T47D (cell line): ENCODE measurements at places on chromosomes 16 and 17.
A peak's percentile ranks its signal among the peaks of the same experiment; 100 is the strongest.

- no peak for DNase-seq
Measured at GRCh38 chr16:67989322-67990017, 9.2 kb upstream of the DPEP3 start.

GRCh38 chr16:12546918-12547607 lies 256.6 kb downstream of the CPPED1 start:
- no peak for DNase-seq

DNA sequence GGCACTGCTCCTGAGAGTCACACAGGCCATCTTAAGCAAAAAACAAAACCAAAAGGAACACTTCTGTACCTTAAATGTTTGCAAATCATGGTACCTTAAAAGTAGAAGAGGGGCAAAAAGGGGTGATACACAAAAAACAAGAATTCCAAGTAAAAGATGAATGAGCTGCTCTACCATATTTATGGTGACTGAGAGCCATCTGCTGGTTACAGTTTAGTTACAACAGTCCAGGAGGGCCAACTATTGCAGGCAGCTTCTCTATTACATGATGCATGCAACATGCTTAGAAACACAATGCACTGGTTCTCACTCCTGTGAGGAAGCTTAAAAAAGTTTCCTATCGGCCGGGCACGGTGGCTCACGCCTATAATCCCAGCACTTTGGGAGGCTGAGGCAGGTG lies 53.5 kb downstream of the STX8 start:
- DNase-seq: peak; percentile 31

DNA sequence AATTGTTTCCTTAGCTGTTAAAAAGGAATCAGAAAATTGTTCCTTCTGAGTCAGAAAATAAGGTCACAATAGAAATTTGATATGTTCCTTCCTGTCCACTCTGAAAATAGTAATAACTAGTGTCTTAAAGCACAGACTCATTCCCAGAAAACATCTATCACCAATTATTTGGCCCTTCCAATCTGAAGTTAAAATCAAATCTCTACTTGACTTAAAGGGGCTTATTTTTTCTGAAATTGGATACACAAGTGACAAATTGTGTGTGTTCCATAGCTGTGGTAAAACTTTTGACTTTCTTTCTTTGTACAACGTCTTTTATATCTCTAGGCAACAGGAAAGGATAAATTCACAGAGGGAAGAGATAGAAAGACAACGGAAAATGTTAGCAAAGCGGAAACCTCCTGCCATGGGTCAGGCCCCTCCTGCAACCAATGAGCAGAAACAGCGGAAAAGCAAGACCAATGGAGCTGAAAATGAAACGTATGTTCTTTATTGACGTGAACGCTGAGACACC lies 54.5 kb upstream of the MRC2 start:
- DNase-seq: no peak

DNA sequence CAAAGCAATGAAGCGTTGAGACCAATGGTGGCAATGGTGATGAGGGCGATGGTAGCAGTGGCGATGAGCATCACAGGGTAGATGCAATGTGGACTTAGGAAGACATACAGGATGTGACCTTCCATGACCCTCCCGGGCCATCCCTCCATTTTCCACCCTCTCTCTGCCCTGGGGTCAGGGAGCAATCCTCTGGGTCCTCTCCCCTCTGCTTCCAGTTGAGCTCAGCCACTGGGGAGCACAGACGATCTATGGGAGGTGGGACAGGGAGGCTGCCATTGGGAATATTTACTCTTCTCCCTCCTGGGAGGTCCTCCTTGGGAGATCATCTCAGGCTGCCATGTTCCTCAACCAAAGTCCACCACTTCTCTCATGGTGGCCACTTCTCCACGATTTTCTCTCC lies 260.7 kb upstream of the FOXF1 start:
- DNase-seq: no peak

GRCh38 chr16:62370445-62370844 lies 334.2 kb upstream of the CDH8 start:
- DNase-seq: no peak

DNA sequence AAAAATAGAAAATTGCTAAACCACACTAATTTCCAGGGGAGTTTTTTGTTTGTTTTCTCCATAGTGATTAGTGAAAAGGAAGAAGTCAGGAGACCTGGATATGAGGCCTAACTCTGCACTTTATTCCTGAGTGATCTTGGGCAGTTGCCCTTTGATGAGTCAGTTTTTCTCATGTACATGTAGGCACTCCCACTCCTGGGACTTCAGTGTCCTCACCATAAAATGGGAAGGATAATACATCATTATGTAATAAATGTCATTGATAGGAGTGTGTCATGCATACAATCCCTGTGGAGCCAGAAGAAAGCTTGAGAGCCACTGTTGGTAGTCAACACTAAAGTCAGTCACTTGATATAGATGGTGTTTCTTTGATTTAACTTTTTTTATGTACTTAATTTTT lies 32.5 kb downstream of the WIPF2 start:
- no peak for DNase-seq

DNA sequence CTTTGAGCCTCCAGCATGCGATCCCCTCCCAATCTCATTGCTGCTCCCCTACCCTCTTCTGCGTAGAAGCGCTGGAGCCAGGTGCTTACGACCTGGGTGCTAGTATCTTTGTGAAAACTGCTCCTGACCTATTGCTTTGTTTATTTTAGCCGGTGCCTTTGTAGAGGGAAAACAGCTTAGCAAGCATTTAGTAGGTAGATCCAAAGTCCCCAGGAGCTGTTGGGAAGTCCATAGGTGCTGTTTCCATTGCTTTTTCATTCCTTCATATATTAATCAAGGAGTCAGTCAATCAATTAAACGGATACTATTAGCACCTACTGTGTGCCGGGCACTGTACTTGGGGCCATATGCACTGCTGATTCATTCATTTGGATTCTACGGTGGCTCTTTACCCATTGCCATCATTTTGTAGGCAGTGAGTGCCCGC lies 497.6 kb downstream of the WWOX start:
- DNase-seq: no peak

- no peak for DNase-seq
Measured at GRCh38 chr17:82740906-82741759, 5.7 kb downstream of the FN3K start.

GRCh38 chr16:3065742-3066439 lies 451 bp downstream of the IL32 start:
- no peak for DNase-seq

DNA sequence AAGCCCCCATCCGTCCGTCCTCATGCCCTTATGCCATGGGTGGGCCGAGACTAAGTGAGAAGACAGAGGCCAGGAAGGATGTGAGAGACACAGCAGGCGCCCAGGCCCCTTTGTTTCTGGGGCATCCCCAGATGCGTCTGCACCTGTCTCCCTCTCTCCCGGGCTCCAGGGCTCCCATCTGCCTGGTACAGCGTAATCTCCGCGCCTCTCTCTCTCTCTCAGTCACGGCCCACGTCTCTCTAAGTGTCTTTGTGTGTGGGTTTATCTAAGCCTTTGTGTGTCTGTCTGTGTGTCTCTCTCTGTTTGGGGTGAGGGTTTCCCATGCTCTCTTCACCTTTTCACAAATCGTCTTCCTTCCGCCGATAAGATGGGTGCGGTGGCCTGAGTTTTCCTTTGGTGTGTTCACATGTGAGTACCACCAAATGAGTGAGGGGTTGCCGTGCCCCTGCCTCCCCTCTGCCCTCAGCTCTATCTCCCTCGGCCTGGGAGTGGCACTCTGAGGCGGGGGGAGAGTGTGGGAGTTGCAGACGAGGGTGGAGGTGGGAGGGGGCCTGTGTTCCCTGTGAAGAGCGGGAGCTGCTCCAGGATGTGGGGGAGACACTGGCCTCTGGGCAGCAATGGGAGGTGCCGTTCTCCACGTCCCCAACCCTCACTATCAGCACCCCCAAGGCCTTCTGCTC lies 25.8 kb upstream of the ABCC3 start:
- DNase-seq: no peak

DNA sequence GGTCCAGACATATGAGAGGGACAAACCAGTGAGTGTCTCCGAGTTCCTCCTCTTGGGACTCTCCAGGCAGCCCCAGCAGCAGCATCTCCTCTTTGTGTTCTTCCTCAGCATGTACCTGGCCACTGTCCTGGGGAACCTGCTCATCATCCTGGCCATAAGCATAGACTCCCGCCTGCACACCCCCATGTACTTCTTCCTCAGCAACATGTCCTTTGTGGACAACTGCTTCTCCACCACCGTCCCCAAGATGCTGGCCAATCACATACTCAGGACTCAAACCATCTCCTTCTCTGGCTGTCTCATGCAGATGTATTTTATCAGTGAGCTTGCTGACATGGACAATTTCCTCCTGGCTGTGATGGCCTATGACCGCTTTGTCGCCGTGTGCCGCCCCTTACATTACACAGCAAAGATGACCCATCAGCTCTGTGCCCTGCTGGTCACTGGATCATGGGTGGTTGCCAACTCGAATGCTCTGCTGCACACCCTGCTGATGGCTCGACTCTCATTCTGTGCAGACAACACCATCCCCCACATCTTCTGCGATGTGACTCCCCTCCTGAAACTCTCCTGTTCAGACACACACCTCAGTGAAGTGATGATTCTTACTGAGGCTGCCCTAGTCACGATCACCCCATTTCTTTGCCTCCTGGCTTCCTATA lies 19.2 kb downstream of the ZNF200 start:
- DNase-seq: no peak

DNA sequence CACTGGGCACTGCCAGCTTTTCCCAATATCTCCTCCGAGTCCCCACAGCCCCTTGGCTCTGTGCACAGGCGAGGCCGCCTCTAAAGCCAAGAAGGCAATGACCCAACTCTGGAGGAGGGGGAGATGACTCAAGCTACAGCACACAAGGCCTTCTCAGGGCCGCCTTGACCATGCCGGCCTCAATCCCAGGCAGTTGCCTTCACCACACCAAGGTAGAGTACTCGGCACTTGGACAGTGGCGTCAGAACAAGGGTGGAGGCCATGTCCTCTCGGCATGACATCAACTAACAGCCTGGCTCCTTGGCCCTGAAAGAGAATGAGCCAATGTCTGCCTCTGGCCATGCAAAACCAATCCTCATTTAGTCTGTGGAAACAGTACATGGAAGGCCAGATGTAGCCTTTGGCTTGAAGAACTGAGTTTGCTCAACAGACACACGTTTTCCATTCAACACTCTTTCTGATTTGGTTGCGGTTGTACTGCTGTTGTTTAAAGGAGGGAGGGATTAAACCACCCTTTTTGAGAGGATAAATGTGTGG lies 139.6 kb downstream of the XYLT1 start:
- no peak for DNase-seq
